ENCODE measurements at places on chromosomes 1 and 21.

DNA sequence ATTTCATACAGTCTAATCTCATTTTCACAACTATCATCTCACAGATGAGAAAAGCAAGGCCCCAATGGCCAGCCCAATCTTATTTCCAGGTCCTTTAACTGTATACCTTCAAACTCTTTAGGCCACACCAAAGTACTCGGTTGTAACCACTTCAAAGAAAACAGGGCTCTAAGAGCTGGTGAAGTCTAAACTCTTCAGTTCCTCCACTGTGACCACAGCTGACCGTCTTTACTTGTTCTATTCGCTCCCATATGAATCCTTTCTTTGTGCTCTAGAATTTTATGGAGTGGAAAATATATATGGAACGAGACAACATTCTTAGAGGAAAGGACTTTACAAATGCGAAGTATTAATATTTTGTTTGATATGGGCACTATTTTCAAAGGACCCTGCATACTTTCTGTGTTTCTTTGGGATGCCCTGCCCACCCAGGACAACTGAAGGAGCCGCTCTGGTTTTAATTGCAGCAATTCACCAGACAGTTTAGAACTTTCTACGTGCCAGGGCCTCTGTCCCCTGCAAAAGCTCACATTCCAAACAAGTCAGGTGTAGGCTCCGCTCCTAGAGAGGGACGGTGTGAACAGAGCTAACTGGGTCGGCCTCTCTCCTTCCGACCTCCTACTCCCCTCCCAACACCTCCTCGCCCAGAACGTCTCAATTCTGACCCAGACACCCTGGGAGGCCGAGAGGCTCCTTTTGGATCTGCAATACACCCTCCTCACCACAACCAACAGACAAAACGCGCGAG, 15.7 kb downstream of the IER5 start:
- no peak for DNase-seq

GRCh38 chr1:113453771-113454083, 63.4 kb downstream of the MAGI3 start:
- DNase-seq: no peak

- no peak for DNase-seq
These were observed 173.7 kb upstream of the FGGY start for GRCh38 chr1:59123081-59123681.

GRCh38 chr1:33323663-33324477, 3.0 kb upstream of the A3GALT2 start:
- no peak for DNase-seq

DNA sequence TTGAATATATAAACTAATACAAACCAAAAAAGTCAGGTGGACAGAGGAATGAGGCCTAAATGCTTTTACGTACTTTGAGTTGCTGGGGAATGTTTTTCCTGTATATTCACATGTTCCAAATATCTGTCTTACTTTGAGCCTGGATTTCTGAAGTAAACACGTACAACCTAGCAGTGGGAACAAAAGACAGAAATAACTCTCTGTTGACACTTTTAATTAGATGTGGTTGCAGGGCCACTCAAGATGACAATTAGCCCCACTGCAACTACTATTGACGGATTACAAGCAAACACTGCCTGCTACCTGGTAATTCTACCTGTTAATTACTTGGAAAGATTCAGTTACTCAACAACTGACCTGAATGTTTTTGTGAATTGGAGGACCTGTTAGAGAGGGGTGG, 196.9 kb downstream of the TTLL7 start:
- DNase-seq: peak; percentile 76

- DNase-seq: no peak
These were observed 136.6 kb upstream of the IVNS1ABP start for GRCh38 chr1:185453496-185454192.

DNA sequence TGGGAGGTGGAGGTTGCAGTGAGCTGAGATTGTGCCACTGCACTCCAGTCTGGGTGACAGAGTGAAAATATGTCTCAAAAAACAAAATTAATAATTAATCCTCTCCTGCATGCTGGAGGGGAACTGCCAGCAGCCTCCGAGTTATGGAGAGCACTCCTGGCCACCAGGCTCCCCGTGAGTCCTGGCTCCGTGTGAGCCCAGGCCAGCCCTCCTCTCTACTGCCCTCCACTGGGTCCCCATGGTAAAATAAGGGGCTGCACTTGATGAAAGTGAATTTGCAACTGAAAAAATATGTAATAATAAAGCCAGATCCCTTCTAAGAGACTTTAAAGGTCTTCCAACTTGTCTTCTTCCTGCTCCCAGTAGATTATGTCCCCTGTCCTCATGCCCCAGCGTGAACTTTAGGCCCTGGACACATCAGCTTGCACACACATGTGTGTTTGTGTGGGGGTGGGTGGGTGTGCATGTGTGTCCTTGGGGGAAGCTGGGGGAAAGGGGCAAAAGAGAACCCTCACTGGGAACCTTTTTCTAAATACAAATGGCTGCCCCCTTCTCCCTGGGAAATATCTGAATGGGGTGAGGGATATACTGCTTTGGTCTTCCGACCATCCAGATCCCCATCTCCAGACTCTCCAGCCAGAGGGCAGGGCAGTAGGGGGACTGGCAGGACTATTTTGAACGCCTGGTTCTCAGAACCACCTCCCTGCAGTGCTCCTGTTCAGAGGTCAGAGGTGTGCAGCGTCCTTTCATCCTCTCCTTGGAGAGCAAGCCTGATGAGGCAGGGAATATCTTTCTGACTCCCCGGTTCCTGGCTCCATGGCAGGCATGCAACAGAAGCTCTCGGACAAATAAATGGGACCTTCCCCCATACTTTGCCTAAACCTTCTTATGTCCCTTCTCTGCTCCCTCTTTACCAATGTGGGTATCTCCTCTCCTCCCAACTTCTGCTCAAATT, 26.2 kb downstream of the NEK2 start:
- no peak for DNase-seq

GRCh38 chr1:213256438-213257087, 205.5 kb downstream of the RPS6KC1 start:
- DNase-seq: no peak

GRCh38 chr1:74613894-74614293, 59.7 kb downstream of the ERICH3 start:
- DNase-seq: no peak

DNA sequence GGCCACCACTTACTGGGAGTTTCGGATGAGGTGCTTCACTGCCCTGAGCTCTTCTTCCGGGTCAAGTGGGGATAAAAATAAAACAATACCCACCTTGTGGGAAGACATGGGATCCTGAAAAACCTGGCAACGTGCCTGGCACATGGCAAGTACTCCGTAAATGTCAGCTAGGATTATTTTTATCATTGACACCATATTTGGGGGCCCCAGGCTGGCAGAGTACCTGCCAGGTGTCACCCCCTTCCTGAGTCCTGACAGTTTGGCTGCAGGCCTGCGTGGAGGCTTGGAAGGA, 9.2 kb upstream of the EPHA2 start:
- no peak for DNase-seq

DNA sequence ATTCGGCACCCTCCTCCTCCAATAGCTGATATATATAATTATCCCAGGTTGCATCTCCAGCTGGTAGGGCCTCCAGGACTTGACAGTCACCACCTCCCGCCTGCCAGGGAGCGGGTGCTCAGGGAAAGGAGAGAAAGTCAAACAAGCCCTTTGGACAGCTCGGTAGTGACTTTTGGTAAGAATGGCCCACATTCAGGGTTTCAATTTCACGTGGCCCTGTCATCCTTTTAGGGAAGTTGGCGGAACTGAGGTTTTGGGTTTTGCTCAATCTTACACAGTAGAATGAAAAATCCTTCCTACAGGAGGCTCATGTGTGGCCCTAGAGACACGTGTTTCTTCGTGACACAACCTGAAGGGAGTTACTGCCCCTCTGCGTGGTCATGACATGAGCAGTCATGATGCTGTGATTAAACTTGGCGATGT, 44.2 kb downstream of the CAPN8 start:
- DNase-seq: no peak

DNA sequence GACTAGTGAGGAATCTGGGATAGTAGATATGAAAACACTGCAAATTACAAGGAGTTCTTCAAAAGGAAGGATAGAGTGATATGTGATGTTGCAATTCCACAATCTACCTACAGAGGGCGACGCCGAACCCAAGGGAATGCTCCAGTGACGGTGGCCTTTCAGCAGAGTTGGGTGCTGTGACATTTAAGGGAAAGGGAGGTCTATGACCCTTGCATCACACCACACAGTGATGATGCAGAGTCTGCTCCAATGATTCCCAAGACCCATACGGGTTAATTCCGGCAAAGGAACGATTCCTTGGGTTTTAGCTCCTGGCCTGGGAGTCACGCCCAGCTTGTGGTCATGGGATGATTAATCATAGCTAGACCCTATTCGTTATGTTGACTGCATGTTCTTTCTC, 123.0 kb upstream of the IGSF21 start:
- peak; percentile 9 for DNase-seq

- DNase-seq: no peak
These were observed 7.8 kb upstream of the CASZ1 start for GRCh38 chr1:10803971-10804820.

DNA sequence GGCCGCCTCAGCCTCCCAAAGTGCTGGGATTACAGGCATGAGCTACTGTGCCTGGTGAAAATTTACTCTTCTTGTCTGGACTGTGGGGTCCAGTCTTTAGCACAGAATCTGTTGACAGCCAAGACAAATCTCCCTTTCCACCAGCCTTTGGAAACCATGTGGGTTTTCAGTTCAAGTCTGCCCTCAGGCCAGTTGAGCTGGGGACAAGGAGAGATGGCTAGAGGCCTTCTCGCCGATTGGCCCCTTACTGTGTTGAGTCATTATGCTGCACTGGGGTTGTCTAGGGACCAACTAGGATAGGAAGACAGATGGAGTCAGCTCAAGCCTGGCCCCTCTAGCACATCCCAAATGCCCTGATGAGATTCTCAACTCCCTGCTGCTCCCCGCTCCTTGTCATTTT, 8.6 kb upstream of the NKAIN1 start:
- no peak for DNase-seq

GRCh38 chr1:114033961-114034360, 54.7 kb downstream of the OLFML3 start:
- DNase-seq: no peak

DNA sequence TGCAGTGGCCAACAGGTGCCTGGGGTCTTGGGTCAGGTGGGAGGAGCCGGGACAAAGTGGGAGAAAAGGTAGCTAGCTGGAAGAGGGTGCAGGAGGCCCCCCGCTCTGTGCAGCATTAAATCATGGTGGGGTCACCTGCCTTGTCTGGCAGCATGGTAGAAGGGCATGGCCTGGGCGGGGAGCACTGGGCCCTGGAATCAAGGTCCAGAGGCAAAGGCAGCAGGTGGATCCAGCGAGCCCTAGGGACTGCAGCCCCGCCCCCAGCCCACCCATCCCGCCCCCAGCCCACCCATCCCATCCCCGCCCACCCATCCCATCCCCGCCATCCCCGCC, 16.7 kb upstream of the TTLL10 start:
- no peak for DNase-seq

DNA sequence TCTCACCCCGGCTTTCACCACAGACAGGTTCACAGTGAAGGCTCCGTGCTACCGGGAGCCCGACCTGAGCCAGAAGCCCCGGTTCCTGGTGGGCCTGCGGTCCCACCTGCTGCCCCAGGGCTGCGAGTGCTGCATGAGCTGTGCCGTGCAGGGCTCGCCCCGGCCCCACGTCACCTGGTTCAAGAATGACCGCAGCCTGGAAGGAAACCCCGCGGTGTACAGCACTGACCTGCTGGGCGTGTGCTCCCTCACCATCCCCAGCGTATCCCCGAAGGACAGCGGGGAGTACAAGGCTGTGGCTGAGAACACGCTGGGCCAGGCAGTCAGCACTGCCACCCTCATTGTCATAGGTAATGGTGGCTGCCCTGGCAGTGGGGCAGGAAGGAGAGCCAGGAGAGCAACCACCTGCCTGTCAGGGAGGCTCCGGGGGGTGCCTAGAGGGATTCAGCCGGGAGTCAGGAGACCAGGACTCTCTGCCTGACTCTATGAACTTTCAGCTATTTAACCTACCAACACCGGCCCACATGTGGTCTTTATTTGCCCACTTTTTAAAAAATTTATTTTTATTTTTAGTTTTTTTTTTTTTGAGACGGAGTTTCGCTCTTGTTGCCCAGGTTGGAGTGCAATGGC, 36.4 kb downstream of the IGFN1 start:
- no peak for DNase-seq

DNA sequence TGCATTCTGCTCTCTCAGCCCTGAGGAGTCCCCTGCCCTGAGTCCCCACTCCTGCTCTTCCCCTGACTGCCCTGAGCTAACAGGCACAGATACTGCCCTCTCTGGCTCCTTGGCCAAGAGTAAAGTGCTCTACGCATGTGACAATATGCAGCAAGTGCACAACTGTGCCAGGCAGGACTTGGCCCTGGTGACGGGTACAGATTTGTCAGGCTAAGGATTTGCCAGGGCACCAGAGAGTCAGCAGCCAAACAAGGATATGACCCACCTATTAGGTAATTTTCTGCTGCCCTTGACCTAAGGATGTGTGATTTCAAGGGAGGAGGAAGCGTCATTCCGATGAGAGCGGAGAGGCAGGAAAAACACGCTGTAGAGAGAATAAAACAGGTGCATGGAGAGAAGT, 339.0 kb downstream of the PTPRU start:
- DNase-seq: no peak

- DNase-seq: peak; percentile 53
These were observed 15.5 kb upstream of the GSTM4 start for GRCh38 chr1:109640285-109640865.

GRCh38 chr1:44641126-44642102, 32.9 kb downstream of the TMEM53 start:
- DNase-seq: no peak

DNA sequence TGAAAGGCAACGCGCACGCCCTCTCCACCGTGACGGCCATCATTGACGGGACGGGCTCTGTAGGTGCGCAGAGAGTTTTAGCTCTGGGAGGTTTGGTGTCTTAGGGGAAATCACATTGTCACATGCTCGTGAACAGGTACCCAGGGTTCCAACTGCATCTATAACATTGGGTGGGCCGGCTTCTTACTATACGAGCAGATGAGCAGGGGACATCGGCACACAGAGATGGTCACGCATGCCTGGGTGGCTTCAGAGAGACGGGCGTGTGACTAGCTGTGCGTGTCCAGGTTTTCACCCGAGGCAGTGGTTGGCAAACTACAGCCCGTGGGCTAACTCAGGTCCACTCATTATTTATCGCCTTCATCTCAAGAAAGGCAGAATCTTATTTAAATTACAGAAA, 54.7 kb downstream of the SLC37A1 start:
- DNase-seq: no peak

DNA sequence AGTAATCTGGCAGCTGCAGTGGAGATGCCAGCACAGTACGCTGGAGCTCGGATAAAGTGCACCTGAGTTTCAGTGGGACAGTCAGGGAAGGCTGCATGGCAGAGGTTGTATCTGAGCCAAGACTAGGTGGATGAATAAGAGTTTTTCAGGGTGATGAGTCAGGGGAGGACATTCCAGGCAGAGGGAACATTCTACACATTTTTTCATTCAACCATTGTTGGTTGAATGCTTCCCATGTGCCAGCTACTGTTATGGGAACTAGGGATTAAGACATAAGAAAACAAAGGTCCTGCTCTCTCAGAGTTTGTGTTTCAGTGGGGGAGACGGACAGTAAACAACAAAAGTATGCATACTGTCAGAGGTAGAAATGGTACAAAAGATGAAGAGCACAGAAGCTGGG, 5.2 kb downstream of the LEPR start:
- no peak for DNase-seq
